ENCODE measurements at places on chromosomes 1 and 21. TPM values are rescaled to one million over a fixed set of nuclear protein-coding genes. Genes with fewer than 3 reads are reported as not detected.
A peak's percentile ranks its signal among the peaks of the same experiment; 100 is the strongest.

- no peak for DNase-seq
These were observed 1545.1 kb downstream of the AMY1C start for GRCh38 chr1:105294838-105295237.

DNA sequence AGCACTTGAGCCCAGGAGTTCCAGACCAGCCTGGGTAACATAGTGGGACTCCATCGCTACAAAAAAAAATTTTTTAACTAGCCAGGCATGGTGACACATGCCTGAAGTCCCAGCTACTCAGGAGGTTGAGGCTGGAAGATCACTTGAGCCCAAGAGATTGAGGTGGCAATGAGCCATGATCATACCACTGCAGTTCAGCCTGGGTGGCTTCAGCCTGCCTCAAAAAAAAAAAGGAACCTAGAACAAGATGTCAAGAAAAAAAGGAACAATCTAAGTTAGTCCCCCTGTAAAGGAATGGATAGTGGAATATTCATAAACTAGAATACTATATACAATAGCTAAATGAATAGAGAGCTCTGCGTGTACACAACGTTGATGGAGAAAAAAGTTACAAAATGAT is 14.4 kb downstream of the NSL1 start:
- no peak for DNase-seq

- DNase-seq = no peak
These were observed 4.2 kb upstream of the PLA2G2C start for GRCh38 chr1:20190256-20191160.

GRCh38 chr1:30916296-30916695 is 7.7 kb upstream of the SDC3 start:
- DNase-seq = no peak

GRCh38 chr1:1858382-1859086 is 32.4 kb downstream of the GNB1 start:
- peak; percentile 85 for DNase-seq

UQCRH gene
- total RNA-seq = 428 TPM

ADCY10 gene
- not detected for total RNA-seq

HSD3B2 gene
- total RNA-seq = not detected

FOXD3 gene
- not detected for total RNA-seq
